ENCODE measurements at places on chromosomes 2 and 18.

- no peak for DNase-seq
Measured at GRCh38 chr2:26809876-26810577, 24.2 kb downstream of the CENPA start.

DNA sequence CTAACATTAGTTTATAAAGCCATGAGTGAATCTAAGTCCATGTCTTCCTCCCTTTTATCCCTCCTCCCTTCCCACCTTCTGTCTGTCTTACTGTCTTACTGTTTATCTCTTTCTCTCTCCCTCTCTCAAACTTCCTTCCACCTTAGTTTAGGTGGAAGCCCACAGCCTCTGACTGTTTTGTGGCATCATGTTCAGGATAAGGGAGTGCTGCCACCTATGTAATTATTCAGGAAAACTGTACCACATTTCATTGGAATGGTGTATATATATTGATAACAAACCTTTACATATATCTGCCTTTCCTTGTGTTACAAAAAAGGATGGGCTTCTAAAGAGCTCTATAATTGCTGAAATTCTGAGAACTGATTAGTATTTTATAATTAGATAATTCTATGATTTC lies 48.7 kb downstream of the NETO1 start:
- DNase-seq, result no peak

- no peak for DNase-seq
Measured at GRCh38 chr18:36929601-36930000, 100.7 kb downstream of the KIAA1328 start.

- no peak for DNase-seq
Measured at GRCh38 chr2:42770288-42771131, 6.6 kb upstream of the OXER1 start.

GRCh38 chr2:217247476-217247875 lies 387.6 kb upstream of the TNP1 start:
- DNase-seq, result no peak

GRCh38 chr2:43228321-43228751 lies 1.9 kb upstream of the ZFP36L2 start:
- DNase-seq, result no peak

DNA sequence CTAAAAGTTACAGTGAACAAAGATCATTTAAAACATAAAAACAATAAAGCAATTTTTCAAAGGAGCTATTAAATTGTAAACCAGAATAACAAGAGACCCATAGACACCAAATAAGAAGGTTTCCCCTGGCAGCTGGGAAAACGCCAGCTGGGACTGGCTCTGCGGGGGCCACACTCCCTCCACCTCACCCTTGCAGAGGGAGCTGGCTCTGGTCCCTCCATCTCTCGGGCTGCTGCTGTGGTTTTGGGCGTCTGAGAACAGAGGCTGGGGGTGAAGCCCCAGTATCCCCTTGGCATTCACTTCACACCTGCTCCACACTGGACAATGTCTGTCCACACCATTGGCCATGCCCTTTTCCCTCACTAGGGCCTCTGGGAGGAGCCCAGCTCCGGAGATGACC lies 62.1 kb upstream of the OTOS start:
- no peak for DNase-seq

Data from NCI-H1436 (cell line).